Heart left ventricle (tissue), 16 donors: ENCODE measurements at places on chromosomes 11 and 22.

- no peak for DNase-seq
Observed at GRCh38 chr11:13120691-13121090, 111.6 kb downstream of the RASSF10 start.

GRCh38 chr11:6705905-6706535 is 22.9 kb upstream of the MRPL17 start:
- DNase-seq: peak; percentile 46

DNA sequence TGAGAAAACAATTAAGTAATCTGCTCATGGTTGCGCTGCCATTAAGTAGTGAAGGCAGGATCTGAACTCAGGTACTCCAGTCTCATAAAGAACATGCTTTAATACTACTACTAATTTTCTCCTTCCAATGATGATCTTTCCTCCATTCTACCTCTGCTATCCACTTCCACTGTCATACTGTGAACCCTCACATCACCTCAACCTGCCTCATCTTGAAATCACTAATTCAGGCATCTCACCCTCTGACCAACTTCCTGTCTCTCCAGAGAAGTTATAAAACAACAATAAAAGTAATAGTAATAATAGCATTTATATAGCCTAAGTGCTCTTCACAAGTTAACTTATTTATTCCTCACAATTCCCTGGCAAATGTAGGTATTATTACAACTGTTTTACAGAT is 57.1 kb upstream of the PSMA1 start:
- DNase-seq: no peak

GRCh38 chr22:44337678-44338004 is 24.9 kb upstream of the SHISAL1 start:
- DNase-seq: no peak

- DNase-seq: no peak
Observed at GRCh38 chr22:45867118-45867905, 109.7 kb downstream of the WNT7B start.

GRCh38 chr11:61509043-61510029 is 787 bp downstream of the LRRC10B start:
- peak; percentile 54 for DNase-seq

DNA sequence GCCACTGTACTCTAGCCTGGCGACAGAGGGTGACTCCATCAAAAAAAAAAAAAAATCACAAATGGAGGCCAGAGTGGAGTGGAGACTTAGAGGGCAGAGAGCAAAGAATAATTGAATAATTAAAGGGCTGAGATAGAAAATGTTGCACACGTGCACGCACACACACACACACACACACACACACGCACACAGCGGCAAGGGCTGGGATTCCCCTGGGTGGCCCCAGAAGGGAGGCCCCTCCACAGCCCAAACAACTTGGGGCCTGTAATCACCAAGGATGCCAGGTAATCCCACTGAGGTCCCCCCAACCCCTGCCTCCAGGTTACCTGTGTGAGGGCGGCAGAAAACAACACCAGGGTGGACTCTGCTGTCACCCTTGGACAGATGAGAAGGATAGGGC is 12.0 kb upstream of the DGKZ start:
- DNase-seq: no peak

- no peak for DNase-seq
Observed at GRCh38 chr11:122019908-122020694, 95.9 kb downstream of the BLID start.

- no peak for DNase-seq
Observed at GRCh38 chr22:30948930-30949342, 19.6 kb downstream of the MORC2 start.

DNA sequence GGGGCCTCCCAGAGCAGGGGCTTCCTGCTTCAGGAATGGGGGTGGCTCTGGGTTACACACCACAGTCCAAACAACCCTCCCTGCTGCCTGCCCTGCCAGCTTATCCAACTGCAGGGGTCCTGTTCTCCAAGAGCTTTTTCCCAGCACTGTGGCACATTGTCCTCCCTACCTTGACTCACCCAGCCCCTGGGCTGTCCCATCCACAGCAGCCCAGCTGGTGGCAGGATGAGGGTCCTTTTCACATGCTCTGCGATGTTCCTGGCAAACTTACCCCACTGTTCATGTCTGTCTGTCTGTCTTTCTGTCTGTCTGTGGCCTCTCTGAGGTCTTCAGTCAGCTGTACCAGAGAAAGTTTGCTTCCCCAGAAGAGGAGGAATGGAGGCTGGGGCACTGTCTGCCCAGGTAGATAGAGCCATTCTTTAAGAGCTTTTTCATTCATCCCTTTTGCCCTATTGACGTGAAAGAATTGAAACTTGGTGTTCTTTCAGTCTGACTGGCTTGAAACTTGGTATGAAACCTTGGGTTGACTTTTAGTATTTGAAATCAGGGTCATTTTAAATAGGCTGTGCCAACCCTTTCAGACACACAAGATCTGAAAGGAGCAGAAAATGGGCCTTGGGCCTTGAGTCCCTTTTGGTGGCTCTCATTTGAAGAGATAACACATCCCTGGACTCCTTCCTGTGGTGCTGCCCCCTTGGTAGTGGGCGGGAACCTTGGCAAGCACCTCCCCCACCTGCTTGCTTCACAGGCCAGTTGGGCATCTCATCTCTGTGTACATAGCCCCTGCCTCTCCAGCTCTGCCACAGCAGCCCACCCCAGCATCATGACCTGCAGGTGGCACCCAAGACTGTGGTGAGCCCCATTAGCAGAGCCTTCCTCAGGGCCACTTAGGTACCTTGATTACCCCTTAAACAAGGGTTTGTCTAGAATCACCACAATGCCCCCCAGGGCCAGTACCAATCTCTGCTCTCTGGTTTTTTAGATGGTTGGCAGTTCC is 74.6 kb upstream of the SUSD2 start:
- DNase-seq: no peak

DNA sequence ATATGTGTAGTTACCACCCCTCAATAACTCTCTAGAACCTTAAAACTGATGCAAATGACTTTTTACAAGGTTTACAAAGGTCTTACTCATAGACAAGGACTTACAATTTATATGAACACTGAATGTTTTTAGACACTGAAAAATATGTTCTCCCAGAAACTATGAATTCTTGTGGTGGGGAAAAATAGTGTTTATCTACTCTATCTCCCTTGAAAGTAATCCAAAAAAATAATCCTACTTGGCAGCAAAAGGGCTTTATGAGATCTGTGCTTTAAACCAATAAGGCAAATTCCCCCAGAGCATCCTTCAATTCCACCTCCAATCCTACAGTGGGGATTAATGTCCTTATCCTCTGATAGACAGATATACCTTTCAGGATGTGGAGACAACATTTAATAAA is 1984.1 kb upstream of the RAG2 start:
- DNase-seq: no peak

- no peak for DNase-seq
Observed at GRCh38 chr11:42806191-42806590, 505.6 kb upstream of the API5 start.

GRCh38 chr22:43396321-43396933 is 15.4 kb upstream of the MPPED1 start:
- no peak for DNase-seq

DNA sequence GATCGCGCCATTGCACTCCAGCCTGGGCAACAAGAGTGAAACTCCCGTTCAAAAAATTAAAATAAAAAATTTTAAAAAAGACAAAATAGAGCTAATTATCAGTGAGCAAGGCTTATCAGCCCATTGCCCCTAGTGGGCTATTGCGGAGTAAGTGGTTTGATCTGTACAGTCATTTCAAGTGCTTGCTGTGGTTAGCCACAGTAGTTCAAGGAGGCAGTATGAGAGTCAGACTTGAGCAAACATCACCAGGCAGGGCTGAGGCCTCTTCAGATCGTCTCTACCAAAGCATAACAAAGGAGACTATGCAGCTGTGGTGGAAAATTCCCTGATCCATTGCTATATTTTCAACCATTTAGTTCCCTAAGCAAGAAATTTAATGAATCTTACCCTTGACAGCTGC is 4.3 kb upstream of the SBF2 start:
- no peak for DNase-seq

DNA sequence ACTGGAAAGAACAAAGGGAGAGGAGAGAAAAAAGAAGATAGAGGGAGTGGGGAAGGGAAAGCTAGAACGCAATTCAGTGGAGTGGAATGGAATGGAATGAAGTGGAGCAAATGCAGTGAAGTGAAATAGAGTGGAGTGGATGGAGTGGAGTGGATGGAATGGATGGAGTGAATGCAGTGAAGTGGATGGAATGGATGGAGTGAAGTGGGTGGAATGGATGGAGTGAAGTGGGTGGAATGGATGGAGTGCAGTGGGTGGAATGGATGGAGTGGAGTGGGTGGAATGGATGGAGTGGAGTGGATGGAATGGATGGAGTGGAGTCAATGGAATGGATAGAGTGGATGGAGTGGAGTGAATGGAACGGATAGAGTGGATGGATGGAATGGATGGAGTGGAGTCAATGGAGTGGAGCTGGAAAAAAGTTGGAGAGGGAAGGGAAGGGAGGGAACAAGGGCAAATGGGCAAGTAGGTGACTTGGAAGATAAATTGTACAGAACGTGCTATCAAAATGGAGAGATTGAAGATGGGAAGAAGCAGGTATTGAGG is 13.9 kb downstream of the IFITM10 start:
- no peak for DNase-seq

DNA sequence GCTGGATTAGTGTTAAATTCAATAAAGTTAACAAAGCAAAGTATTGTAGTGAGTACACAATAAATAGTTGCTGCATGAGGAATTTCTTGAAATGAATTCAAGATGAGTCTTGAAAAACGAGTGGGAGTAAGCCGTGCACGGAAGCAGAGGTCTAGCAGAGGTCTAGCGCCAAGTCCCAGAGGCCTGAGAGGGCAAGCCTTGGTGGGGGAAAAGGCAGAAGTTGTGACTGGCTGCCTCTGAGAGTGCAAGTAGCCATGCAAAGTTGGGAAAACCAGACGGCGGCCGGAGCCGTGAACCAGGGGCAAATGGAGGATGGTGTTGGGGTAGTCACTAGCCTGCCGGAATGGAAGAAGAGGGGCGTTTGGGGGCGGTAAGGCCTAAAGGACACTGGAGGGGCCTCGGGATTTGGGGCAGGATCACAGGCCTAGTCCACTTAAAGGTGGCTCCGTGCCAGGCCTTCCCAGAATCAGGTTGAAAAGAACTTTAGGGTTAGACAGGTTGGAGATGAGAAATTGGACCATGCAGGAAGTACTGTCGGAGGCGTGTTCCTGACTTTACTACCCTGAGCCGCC is 379 bp upstream of the SLC3A2 start:
- DNase-seq: no peak

- DNase-seq: no peak
Observed at GRCh38 chr11:98955551-98955950, 65.2 kb upstream of the CNTN5 start.

GRCh38 chr11:95283650-95284049 is 52.6 kb upstream of the SESN3 start:
- DNase-seq: no peak

DNA sequence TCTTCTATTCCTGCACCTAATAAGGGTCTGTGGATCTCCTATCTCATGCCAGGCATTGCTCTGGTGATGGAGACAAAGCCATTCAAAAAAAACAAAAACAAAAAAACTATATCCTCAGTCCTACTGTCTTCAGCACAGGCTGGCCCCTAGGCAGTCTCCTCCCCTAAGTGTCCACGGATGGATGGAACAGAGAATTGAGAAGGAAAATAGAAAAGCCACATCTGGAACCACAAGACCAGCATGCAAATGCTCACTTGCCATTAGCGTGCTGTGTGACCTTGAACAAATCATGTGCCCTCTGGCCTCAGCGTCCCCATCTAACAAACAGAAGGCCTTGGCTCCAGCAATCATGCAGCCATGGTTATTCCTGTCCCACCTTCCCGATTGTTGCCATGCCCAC is 32.7 kb upstream of the CD82 start:
- no peak for DNase-seq

GRCh38 chr11:44247508-44247907 is 62.4 kb downstream of the ALX4 start:
- DNase-seq: no peak

GRCh38 chr11:74354036-74354435 is 42.6 kb upstream of the P4HA3 start:
- no peak for DNase-seq

DNA sequence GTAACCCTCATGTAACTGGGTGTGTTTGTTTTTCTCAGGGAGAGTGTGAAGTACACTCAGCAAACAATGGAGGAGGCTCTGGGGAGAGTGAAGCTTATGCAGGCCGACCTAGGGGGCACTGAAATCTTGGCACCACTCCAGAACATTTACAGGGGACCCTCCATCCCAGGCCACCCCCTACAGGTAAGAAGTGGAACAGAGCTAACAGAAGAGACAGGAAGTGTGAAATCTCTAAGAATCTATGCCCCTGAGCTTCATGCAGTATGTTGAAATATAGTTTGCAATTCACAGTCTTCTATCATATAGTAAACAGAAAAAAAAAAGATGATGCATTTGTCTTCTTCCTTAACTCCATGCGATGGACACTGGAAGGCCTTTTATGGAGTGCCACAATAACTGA is 8.4 kb downstream of the VWA5A start:
- no peak for DNase-seq
